NCI-H2081 treated with DMSO at 0.1 percent for 48 hours (cell line): ENCODE measurements at places on chromosomes 6 and 20.

DNA sequence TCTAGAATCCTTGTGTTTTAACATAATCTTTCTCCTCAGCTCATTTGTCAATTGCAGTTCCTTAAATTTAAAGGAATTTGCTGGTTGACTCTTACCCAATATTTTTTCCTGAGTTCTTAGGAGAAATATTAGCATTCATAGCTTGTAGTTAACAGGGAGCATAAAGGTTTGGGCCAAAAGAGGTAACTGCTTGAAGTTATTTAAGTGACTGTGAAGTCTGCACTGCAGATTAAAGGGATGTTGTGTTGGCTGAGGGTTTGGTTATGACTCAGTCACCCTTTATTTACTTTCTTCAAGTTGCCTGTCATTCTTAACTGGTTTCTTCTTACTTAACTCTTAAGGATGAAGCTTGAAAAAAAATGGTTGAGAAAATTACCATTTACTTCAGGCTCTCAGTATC lies 220.3 kb upstream of the LAMP5 start:
- DNase-seq = no peak

DNA sequence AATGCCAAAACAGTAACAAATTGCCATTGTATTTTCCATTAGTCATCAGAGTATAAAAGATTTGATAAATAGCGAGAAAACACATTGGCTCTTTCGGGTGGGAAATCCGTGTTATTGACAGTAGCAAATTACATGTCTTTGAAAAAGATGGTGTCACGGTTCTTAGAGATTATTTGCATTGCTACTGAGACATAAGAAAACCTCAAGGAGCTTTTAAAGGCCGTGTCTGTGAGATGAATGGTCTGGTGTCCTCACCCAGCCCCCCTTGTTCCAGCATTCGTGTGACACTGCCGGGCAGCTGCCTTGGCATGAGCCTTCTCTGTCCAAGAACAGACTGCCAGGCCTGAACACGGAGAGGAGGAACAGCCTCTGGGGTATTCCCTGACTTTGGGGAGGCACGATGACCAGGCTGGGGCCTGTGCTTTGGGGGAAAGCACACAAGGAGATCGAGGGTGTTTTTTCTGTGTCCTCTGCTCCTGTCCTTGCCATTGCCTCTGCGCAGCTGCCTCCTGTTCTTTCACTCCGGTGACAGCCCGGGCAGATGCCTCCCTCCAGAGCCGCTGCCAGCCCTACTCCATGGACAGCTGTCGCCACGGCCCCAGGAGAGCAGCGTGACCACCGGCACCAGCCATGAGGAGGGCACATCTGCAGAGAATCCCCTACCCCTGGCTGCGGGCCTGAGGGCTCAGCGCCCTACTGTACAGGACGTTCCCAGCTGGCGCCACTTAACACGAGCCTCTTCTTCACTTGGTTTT lies 167.7 kb upstream of the CDYL start:
- DNase-seq = no peak

- DNase-seq = no peak
These were observed 23.1 kb downstream of the PFDN4 start for GRCh38 chr20:54231036-54231435.

DNA sequence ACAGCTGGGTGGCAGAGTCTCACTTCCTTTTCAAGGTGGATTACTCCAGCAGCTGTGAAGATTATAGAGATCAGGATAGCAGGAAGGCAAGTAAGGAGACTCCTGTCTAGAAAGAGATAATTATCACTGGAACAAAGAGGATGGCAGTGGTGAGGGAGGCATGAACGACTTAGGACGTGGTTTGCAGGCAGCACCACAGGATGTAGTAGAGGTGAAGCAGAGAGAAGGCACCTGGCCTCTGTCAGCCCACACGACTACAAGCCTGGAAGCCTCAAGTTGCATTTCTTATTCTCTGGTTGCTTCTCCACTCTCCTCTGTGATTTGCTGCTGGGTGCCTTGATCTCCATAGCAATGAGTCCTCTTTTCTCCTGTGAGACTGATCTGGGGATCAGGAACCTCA lies 62.7 kb downstream of the TSHZ2 start:
- no peak for DNase-seq

DNA sequence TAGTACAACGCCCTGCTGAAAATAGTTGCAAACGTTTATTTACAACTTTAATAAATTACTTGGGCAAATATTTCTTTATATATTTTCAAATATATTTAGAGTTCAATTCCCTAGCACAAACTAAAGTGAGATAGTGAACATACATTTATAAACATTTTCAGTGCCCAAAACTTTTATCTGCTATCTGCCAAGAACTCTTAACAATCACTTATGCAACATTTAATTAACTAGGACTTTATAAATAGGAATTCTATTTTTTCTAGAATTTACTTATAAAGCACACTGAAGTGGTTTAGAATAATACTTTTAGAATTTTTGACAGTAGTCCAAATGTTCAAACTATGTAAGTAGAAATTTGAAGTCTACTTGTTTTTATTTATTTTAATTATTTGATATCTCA lies 452.6 kb upstream of the RGS17 start:
- DNase-seq = no peak

DNA sequence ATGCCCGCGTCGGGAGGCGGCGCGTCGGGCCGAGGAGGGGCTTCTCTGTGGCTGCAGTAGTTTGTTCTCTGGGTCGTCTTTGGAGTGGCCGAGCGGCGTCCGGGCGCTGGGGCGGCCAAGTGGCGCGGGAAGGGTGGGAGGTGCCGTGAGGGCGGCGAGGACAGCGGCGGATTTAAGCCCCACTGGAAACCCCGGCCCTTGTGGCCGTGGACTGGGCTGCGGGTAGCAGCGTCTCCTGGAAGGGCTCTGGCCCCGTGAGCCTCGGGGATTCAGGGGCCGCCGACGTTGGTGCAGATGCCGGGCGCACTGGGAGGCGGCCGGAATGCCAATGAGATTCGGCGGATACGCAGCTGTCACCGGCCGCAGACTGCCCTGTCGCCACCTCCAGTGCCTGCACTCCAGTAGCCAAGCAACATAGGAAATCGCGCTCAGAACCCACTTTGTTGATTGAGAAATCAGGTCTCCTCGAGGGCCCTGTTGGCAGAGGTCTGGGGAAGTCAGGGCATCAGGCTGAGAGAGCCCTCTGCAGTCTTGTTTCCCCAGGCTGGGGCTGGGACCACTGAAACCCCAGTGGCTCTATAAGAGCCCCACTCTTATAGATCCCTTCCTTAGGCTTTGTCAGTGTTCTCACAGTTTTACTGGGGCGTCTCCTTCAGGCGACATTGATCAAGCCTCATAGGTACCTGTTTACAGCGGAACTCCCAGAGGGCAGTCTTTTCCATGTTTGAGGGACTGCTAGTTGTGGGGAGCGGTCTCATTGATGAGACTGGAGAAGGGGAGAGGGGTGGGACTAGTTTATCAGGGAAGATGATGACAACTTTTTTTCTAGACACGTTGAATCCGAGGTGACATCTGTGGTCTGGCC lies 642 bp downstream of the GZF1 start:
- DNase-seq = no peak

DNA sequence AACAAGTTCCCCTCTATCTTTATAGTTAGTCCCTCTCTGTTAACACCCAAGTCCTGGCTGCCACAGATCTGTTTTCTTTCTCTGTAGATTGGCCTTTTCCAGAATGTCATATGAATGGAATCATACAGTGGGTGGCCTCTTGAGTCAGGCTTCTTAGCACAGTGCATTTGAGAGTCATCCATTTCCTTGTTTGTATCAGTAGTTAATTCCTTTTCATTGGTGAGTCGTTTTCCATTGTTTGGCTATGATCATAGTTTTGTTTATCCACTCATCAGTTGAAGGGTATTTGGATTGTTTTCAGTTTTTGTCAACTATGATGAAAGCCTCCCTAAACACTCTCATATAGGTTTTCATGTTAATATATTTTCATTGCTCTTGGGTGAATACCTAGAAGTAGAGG lies 248.3 kb downstream of the ARID1B start:
- DNase-seq = no peak

DNA sequence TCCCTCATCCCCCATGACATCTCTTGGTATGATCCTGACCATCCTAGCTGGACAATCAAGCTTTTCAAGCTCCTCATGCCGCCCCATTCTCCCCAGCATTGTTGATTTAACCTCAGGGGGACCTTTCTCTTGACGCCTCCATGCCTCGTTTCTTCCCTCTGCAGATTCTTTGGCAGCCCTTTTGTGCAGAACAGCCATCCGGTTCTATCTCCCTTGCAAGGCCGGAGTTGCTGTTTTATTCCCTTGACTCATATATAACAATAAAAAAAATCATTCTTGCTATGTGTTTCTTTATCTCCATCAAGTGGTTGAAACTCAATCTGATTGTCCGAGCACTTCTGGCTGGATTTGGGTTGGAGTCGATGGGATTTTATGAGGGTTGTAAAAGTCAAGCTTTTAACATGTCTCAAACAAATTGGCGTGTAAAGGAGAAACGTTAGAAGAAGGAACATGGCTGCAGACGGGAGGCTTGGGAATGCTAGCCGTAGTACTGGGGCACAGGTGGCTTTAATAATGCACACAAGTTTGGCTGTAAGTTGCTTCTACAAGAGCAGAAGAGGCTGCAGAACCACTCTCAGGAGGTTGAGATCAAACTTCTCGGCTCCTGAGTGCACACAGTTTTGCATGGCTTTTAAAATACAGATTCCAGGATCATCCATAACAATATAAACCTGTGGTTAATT lies 3.9 kb upstream of the SULF2 start:
- no peak for DNase-seq

DNA sequence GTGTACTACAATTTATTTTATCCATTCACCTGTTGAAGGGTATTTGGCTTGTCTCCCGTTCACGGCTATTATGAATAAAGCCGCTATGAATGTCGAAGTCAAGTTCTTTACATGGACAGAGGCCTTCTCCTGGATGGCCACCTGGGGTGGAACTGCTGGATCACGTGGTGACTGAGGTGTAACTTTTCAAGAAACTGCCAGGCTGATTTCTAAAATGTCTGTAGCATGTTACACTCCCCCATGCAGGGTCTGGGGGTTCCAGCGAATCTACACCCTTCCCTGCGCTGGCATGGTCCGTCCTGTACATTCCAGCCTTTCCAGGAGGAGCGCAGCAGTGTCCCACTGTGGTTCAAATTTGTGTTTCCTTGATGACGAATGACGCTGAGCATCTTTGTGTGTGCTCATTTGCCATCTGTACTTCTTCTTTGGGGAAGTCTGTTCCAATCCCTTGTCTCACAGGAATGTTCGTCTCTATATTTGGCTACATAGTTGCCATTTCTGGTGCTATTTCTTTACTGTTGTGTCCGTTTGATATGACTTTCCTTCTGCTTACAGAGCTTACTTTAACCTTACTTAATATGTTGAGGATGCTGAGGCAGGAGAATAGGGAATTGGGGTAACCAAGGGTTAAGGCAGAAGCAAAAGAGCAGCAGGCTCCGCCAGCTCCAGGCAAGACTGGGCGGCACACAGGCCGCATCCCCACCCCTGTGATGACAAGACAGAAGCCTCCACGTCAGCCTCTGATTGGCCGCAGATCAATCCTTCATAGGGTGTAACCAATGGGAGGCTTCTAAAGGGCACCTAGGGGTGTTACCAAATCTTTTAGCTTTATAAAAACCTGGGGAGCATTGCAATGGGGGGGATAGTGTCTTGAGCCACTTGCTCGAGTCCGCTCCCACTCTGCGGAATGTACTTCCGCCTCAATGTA lies 106.6 kb downstream of the TAF4 start:
- no peak for DNase-seq

GRCh38 chr20:32360333-32360634 lies 2.2 kb downstream of the ASXL1 start:
- no peak for DNase-seq

GRCh38 chr20:32359633-32360332 lies 1.7 kb downstream of the ASXL1 start:
- no peak for DNase-seq

GRCh38 chr6:135972150-135972549 lies 120.6 kb downstream of the PDE7B start:
- no peak for DNase-seq

DNA sequence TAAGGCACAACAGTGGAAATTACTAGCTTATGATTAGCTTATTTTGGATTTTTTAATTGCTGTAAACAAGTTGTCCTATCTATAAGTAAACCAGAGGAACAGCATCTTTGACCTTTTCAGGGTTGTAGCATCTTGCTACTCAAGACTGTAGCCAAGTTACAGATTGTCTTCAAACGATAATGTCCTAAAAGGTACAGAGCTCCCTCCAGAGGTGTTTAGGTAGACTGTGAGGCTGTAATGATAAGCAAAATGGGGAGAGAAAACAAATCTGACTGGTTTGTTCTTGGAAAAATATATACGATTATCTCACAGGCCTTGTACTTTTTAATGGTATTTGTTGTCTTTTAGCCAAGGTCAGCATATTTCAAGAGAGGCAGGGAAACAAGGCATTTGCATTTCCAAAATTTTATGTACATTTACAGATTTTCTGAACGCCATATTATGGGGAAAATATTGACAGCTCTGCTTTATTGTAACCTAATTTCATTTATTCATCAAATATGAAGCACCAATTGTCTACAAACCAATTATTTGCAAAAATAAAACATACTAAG lies 273.4 kb downstream of the MEI4 start:
- DNase-seq = no peak

GRCh38 chr20:4006640-4007039 lies 8.7 kb downstream of the RNF24 start:
- no peak for DNase-seq

DNA sequence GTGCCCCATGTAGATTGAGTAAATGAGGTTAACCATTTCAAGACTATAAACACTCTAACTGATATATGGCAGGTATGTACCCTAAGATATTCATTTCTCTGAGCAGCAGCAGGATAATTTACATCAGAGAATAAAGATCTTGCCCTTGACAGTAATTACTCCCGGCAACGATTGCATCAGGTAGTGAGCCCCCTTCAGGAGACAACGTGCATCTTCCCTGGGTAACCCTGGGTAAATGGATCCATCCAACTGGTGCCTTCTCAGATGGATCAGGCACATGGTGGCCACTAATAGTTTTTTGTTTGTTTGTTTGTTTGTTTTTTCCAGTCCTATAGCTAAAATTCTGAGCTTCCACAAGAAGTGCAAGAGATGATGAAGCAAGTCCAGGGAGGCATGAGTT lies 469.4 kb upstream of the SLC35B3 start:
- no peak for DNase-seq

DNA sequence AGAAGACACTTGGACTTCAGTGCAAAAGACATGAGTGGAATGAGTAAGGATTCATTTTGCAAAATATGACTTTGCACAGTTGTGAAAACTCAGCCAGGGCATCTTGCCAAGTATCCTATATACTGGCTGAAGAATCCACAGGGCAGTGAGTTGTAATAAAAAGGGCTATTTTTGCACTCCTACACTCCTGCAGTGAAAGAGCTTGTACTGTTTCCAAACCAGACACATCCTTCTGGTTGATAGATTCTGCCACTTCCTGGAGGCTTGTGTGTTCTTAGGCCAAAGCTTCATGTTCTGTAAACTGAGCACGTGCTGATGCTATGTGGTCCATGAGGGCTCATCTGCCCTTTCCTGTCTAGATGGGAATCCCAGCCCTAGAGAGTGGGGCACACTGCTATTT lies 34.9 kb downstream of the GMPR start:
- DNase-seq = no peak

GRCh38 chr20:17643531-17644188 lies 38.4 kb downstream of the RRBP1 start:
- no peak for DNase-seq

GRCh38 chr20:46573234-46573633 lies 22.8 kb upstream of the OCSTAMP start:
- no peak for DNase-seq

- DNase-seq = no peak
These were observed 39.4 kb upstream of the RFPL4B start for GRCh38 chr6:112307707-112308106.

GRCh38 chr6:85798931-85799652 lies 156.4 kb upstream of the SYNCRIP start:
- no peak for DNase-seq

GRCh38 chr20:54665812-54666211 lies 190.4 kb downstream of the DOK5 start:
- DNase-seq = no peak

GRCh38 chr6:25694366-25694765 lies 42.4 kb downstream of the SCGN start:
- no peak for DNase-seq
